ENCODE measurements at places on chromosomes 4 and X. TPM values are rescaled to one million over a fixed set of nuclear protein-coding genes. Genes with fewer than 3 reads are reported as not detected.

DNA sequence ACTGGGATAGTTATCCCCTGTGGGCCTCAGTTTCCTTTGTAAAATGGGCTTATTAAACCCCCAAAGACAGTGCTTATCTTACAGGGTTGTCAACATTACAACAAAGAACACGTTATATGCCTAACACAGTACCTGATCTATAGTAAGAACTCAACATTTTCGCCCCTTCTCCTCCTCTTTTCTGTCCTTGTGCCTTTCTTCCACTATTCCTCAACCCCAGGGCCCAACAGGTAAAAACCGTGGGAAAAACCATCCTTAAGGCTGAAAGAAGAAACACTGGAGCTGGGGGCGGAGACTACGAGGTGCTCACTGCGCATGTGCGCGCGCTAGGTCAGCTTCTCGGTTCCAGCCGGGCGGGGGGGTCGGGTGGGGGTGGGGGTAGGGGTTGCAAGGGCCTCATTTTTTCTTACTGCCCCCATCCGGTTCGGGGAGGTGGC is 426 bp upstream of the XIAP start:
- DNase-seq = no peak

DNA sequence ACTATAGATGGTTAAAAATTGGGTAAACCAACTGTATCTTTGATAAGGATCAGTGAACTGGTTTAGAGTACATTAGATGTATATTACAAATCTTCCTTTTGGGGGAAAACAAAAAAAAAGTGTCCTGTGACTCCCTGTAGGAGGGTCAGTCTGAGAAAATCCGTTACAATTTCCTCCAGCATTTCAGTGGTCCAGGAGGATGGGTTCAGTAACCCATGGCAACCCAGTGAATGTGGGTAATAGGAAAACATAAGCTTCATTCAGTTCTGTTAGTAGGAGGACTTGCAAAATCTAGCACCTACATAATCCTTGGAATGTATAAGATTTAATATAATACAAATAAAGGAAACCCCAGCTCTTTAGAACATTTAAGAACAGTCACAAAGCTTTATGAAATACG is 16.2 kb downstream of the STOX2 start:
- DNase-seq = no peak

DNA sequence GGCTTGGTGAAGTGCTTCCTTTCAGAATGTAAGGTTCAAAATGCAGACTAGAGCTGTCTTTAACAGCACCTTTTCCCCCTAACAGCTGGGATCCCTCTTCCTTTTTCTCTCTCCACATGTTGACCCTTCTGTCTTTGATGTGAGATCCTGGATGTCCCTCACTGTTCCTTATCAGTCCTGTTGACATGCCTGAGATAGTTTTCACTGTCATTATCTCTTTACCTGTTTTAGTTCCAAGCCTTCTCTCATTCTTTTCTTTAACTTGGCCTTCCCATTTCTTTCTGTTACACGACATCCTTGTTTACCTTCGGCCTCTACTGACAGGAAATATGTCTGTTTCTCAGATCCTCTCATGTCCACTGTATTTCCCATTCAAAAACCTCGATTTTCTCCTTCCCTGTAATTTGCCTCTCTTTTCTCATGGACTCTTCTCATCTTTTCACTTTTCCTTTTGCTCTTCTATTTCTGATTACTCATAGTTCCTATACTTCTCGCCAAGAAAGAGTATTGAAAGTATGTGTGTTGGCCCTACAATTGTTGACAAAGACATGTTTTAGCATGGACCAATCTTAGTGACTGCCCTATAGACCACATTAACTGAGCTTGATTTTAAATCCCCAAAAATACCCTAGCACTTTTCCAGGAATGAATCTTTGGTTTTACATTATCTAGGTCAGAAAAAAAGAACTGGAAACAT is 1.2 kb upstream of the SOWAHB start:
- peak; percentile 38 for DNase-seq

GRCh38 chrX:17104433-17104832 is 158.0 kb downstream of the REPS2 start:
- no peak for DNase-seq

- DNase-seq = peak; percentile 63
Observed at GRCh38 chr4:101020956-101021355, 326.4 kb downstream of the PPP3CA start.

DNA sequence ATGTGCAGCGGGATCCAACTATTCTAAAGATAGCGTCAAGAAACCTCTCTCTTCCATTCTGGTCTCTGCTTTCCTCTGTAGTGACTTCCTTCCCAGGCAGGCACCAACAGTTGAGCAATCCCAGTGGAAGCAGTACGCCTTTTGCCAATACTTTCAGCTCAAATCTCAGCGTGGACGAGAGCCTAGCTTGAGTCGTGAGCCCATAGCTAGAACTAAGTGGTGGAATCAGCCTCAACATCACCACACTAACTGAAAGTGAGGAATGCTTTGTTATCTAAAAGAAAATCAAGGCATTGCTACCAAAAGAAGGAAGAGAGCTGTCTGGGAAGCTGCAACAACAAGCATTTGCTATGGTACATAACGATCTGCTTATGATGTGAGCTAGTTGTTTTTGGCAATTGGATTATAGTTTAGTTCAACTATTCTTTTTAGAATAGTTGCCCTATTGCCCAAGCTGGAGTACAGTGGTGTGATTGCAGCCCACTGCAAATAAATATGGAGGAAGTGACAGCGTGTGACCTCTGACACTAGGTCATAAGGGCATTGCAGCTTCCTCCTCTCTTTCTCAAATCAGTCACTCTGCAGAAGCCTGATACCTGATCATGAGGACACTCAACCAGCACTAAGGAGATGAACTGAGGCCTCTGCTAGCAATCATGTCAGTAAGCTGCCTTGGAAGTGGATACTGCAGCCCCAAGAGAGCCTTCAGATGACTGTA is 24.7 kb upstream of the FRYL start:
- DNase-seq = no peak

DNA sequence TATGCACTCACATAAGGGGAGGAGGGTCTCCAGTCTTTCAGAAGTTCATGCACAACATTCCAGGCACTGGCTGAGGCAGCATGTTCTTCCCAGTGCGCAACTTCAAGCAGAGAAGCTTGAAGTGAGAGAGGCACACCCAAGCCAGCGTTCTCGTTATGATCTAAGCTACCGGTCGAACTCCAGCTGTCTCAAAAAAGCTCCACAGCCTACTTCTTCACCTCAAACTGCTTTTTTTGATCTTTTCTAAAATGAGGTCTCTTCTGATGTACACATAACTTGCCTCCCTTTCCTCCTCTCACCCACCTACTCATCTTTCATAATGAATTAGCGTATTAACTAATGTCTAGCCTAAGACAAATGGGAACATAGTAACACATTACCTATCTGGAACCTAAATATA is 25.3 kb downstream of the GPC4 start:
- DNase-seq = no peak

DNA sequence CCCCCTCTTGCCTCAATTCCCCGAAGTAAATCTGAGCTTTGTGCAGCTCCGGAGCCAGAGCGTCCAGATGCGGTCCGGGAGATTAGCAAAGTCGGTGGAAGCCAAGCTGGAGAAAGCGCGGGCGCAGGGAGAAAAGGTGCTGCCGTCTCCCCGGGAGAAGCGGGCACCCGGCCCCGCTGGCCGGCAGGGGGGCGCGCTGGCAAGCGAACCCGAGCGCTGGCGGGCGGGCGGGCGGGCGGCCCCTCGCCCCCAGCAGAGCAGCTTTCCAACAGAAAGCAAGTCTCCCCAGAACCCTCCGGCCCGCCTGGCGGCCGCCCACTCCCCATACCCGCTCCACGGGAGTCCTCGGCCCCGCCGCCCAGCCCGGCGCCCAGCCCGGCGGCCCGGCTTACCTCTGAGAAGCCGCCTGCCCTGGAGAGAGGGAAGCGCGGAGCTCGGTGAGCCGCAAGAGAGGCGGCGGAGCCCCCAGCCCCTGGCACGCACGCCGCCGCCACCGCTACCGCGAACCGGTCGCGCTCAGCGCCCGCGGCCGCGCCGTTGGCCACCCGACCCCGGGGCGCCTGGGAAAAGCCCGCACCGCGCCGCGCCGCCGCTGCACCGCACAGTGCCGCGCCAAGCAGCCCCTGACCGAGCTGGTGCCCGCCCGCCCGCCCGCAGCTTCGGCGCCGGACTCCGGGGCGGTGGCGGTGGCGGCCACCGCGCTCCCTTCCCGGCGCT is 529 bp upstream of the CITED1 start:
- DNase-seq = peak; percentile 18

GRCh38 chr4:121648516-121648915 is 48.3 kb downstream of the ANXA5 start:
- DNase-seq = no peak

- DNase-seq = no peak
Observed at GRCh38 chr4:56028165-56028564, 79.4 kb downstream of the CEP135 start.

DNA sequence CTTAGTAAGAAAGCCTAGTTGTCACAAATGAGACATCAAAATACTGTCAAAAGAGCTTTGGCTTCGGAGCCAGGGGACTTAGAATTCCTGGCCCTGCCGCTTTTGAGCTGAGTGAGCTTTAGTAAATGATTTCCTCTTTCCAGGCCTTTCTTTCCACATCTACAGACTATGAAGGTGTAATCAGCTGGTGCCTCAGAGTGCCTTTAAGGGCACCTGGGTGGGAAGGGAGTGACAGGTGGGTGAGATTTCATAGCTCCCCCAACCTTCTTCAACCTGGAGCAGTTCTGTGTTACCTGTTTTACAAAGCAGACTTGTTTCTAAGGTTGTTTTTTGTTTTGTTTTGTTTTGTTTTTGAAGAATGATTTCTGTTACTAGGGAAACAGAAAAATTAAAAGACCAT is 154.7 kb upstream of the BOD1L1 start:
- no peak for DNase-seq

- DNase-seq = no peak
Observed at GRCh38 chr4:125268068-125268755, 46.5 kb upstream of the FAT4 start.

DNA sequence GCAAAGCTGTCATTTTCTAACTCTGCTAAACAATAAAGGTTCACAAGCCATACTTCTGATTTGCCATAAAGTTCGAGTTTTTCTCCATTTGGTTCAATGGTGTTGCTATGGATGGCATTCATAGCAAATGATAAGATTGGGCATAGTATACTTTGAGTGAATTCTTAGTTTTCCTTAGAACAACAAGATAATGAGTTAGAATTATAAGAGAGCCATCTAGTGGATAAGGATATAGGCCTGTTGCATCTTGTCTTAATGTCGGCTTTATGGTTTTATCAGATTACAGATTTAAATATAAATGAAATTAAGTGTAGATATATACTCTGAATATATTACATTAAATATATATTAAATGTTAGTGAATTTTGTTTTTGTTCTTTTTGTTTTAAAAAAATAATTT is 644.6 kb downstream of the IL1RAPL1 start:
- peak; percentile 1 for DNase-seq

GRCh38 chrX:121028419-121028818 is 19.0 kb upstream of the GLUD2 start:
- DNase-seq = no peak

GRCh38 chr4:1658581-1658980 is 25.5 kb downstream of the FAM53A start:
- DNase-seq = no peak

FOXR2 gene
- not detected for total RNA-seq

ARR3 gene
- not detected for total RNA-seq

HSD17B13 gene
- total RNA-seq = not detected

SLC10A7 gene
- 4.1 TPM for total RNA-seq

STPG2 gene
- not detected for total RNA-seq

UBQLN2 gene
- 6.1 TPM for total RNA-seq

TMEM144 gene
- 4.6 TPM for total RNA-seq
